Smooth muscle cell of the brain vasculature (primary cell): ENCODE measurements at places on chromosomes 2 and 18.
A peak's percentile ranks its signal among the peaks of the same experiment; 100 is the strongest.

DNA sequence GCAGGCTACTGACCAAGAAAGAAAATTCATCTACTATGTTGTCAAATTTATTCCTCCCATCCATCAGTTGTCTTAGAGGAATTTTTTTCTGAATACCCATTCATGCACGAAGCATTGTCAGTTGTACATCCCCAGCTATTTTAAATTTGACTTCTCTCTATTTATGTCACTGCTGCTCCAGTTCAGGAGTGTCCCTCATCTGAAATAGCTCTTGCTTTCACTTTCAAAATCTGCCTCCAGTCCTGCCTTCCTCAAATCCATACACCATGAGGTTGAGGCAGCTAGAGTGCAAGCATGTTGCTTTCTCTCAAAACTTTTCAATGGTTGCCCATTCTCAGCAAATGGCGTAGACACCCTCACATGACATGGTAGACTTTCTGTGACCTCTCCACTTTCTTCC lies 335.4 kb upstream of the CDH2 start:
- no peak for DNase-seq

- DNase-seq: no peak
These were observed 932.6 kb downstream of the SOCS6 start for GRCh38 chr18:71221405-71221804.

DNA sequence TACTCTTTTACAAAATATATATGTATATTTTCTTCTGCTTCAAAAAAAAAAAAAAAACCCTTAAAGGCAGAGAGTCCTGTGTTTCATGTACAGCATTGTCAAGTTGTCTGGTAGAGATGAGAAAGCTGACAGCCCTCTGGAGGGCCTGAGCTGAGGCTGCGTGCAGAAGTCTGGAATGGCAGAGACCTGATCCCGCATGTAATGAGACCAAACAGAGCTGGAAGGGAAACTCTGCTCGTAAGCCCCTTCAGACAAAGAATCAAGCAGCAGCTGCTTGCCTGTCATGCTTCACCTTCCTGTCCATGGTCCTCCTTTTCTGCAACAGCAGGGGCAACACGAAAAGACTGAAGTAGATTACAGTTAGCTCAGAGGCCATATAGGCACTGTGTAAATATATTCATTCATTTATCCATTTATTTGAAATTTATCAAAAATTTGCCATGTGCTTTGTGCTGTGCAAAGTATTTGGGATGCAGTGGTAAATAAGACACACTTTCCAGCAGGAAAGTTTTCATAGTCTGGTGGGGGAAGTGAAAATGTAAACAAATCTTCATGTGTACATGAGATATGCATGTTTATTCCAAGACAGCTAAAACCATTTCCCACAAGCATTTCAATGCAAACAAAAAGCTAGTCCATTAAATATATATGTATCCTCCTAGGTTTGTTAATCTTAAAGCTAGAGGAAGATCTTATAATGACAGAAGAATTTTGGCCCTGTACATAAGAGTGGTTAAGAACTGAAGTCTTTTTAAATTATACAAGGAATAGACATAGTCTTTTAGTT lies 912.7 kb downstream of the CPS1 start:
- no peak for DNase-seq

GRCh38 chr18:73156117-73156516 lies 288.3 kb upstream of the NETO1 start:
- no peak for DNase-seq

DNA sequence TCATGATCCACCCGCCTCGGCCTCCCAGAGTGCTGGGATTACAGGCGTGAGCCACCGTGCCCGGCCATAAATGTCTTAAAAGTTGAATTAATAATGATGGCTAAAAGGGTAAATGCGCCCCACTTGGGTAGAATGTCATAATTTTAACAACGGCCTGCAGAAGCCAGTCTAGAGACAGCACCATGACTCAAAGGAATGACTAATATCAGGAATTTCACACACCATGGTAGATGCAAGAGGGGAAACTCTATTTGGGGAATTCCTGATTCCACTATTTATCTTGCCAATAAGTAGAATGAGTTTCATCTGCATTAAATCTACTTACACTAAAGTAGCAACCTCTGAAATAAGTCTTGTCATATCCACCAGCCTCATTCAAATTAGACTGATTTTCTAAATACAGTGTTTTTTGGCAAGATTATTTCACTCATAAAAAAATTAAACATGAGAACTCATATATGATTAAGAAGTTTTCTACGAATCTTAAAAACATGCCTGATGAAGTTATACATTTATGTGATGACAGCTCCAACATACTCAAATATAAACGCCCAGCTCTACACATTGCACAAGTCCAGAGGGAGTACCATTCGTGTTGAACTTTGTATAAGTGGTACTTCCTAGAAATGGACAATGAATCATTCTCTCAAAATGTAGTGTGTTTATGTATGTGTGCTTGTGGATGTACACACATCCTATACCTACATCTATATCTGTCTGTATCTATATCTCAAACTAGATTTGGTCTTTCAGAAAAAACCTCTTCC lies 309.7 kb downstream of the IRS1 start:
- DNase-seq: no peak

DNA sequence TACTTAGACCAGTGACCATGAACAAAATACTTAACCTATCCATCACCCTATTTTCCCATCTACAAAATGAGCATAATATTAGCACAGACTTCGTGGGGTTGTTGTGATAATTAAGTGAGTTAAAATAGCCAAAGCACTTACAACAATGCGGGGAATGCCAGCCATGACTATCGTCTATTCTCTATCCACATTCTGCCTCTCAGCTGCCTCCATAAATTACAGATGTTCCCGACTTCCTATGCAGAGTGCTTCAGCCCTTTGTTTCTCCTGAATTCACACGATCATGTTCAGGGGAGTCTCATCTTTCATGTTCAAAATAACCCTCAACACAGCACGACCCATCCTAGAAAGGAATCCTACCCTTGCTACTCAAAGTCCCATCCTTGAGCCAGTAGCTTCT lies 211.6 kb downstream of the EN1 start:
- DNase-seq: no peak

DNA sequence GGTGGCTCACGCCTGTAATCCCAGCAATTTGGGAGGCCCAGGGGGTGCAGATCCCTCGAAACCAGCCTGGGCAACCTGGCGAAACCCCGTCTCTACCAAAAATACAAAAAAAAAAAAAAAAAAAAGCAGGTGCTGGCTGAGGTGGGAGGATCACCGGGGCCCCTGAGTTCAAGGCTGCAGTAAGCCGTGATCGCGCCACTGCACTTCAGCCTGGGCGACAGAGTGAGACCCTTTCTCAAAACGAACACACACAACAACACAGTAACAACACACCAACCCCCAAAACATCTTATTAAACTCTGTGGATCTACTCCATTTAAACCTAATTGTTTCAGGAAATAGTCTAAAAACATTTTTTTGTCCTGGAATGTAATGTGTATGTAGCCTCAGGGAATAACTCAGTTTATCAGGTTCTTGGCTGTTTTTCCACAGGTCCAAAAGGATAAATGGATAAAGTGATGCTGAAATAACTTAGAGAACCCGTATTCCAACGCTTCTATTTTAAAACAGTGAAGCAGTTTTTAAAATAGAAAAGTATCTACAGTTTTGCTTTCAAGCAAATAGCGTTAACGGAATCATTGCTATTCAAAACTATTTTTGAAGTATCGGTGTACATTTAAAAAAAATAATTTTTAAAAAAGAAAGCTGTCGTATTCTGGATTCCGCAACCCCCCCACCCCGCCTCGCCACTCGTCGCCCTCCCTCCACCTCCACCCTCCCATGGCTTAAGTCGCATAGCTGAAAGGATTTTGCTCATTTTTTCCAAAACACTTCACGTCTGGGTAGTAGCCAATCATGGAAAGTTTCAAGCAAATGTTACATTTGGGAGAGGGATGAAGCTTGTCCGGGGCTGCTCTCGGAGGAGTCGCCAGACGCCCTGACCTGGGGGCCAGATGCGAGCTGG lies 895 bp upstream of the GLS start:
- DNase-seq: no peak

- no peak for DNase-seq
These were observed 45.7 kb downstream of the RND3 start for GRCh38 chr2:150441784-150442183.

- DNase-seq: no peak
These were observed 25.2 kb upstream of the FAM110C start for GRCh38 chr2:71309-72035.

- no peak for DNase-seq
These were observed 65.8 kb downstream of the ETAA1 start for GRCh38 chr2:67462738-67463496.

GRCh38 chr18:45503990-45504389 lies 111.3 kb upstream of the SLC14A2 start:
- DNase-seq: peak; percentile 32
